Activated CD4-positive, alpha-beta T cell treated with anti-CD3 and anti-CD28 coated beads for 36 hours (primary cell): ENCODE measurements at places on chromosomes 6 and 20. TPM values are rescaled to one million over a fixed set of nuclear protein-coding genes. Genes with fewer than 3 reads are reported as not detected.

PHACTR3 gene
- not detected for total RNA-seq

FKBP1C gene
- 0.94 TPM for total RNA-seq

TBX18 gene
- not detected for total RNA-seq

- H3K4me3 ChIP-seq = no peak overlapping the region
- DNase-seq = no peak
- no peaks in the 10 kb centered on the region for H3K36me3 ChIP-seq
- H3K4me1 ChIP-seq = no peaks in the 10 kb centered on the region
- H3K27me3 ChIP-seq = no peaks in the 10 kb centered on the region
Measured at GRCh38 chr6:104714796-104715195, 144.9 kb downstream of the HACE1 start.

DNA sequence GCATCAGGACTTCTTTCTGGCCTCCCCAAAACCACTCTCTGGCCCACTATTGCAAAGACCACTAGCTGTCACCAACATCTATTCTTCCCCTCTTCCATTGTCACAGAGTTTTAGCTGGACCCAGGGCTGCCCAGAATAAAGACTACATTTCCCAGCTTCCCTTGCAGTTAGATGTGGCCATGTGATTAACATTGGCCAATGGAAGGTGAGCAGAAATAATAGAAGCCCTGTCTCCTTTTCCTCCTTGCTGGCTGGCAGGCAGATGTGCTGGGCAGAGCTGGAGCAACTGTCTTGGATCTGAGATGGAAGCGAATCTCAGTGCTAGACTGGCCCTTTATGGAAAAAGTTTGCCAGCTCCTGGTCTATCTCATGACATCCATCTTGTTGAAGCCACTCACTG, 97.0 kb downstream of the KCNB1 start:
- H3K27me3 ChIP-seq = peaks cover 25% of the 10 kb centered on the region
- no peaks in the 10 kb centered on the region for H3K4me1 ChIP-seq
- no peaks in the 10 kb centered on the region for H3K36me3 ChIP-seq
- no peak overlapping the region for H3K27ac ChIP-seq
- no peak overlapping the region for H3K4me3 ChIP-seq
- peak; percentile 6 for DNase-seq

DNA sequence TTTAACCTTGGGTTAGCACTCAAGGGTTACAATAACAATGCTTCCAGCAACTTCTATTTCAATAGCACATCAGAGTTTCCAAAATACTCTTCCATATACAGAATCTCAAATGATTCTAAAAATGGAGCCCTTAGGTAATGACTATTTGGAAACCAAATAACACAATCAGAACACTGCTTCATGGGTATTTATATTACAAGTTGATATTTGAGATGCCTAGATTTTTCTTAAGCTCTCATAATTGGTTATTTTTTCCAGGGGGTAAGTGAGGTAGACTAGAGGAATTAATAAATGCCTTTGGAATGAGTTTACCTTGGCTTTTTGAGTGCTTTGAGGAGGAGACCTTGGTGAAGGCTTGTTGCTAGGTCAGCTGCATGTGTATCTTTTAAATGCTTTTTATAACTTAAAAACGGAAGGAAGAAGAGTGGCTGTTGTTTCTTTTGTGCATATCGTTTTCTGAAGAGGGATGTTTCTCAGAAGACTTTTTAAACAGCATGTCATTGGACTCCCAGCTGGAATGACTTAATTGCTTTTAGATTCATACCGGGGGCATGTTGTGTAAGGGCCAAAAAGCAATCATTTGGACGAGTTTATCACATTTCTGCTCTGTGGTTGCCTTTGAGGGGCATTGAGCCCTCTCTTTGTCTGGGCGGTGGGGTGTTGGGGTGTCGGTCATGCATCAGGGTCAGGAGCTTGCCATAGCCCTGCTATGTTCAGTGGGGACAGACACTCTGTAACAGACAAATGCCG, 186.0 kb downstream of the DTNBP1 start:
- no peak overlapping the region for H3K4me3 ChIP-seq
- H3K27me3 ChIP-seq = no peaks in the 10 kb centered on the region

- no peak for DNase-seq
- no peaks in the 10 kb centered on the region for H3K36me3 ChIP-seq
- peak overlapping the region; percentile 53 for H3K27ac ChIP-seq
- H3K4me1 ChIP-seq = peaks cover 52% of the 10 kb centered on the region
- H3K4me3 ChIP-seq = no peak overlapping the region
Measured at GRCh38 chr6:109015176-109015575, 79.5 kb downstream of the SESN1 start.

- peak overlapping the region; percentile 82 for H3K4me3 ChIP-seq
- no peak for DNase-seq
- peaks cover 2% of the 10 kb centered on the region for H3K36me3 ChIP-seq
- H3K27me3 ChIP-seq = no peaks in the 10 kb centered on the region
- H3K27ac ChIP-seq = peak overlapping the region; percentile 93
- H3K4me1 ChIP-seq = peaks cover 17% of the 10 kb centered on the region
Measured at GRCh38 chr6:107460083-107460631, 793 bp upstream of the PDSS2 start.

GRCh38 chr6:166476634-166477215, 94.0 kb upstream of the MPC1 start:
- H3K27ac ChIP-seq = no peak overlapping the region
- H3K4me1 ChIP-seq = no peaks in the 10 kb centered on the region
- H3K27me3 ChIP-seq = no peaks in the 10 kb centered on the region
- no peaks in the 10 kb centered on the region for H3K36me3 ChIP-seq
- DNase-seq = no peak

DNA sequence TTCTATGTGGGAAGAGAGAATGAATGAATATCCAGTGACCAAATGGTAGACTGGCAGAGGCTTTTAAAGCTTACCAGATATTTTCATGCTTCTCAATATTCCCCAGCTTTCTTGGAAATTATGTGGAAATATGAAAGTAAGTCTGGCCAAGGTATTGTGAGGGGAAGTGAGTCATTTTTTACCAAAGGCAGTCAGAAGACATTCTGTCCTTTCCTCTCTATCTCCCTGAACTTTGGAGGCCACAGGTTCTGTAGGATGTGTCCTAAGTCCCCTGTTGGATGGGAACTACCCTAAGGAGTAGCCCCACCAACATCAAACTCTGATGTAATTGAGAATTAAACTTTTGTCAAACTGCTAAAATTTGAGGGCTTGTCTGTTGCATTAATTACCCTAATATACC, 593.8 kb upstream of the NRSN1 start:
- no peaks in the 10 kb centered on the region for H3K27me3 ChIP-seq
- no peak overlapping the region for H3K27ac ChIP-seq
- H3K4me3 ChIP-seq = no peak overlapping the region
- no peak for DNase-seq
- peaks cover 4% of the 10 kb centered on the region for H3K4me1 ChIP-seq

GRCh38 chr6:109872968-109873545, 105.1 kb upstream of the GPR6 start:
- no peaks in the 10 kb centered on the region for H3K4me1 ChIP-seq
- H3K27me3 ChIP-seq = peaks cover 15% of the 10 kb centered on the region
- no peaks in the 10 kb centered on the region for H3K36me3 ChIP-seq
- no peak overlapping the region for H3K27ac ChIP-seq
- DNase-seq = no peak
- no peak overlapping the region for H3K4me3 ChIP-seq
